LoVo (cell line): ENCODE measurements at places on chromosomes 7 and 10.
A peak's percentile ranks its signal among the peaks of the same experiment; 100 is the strongest.

DNA sequence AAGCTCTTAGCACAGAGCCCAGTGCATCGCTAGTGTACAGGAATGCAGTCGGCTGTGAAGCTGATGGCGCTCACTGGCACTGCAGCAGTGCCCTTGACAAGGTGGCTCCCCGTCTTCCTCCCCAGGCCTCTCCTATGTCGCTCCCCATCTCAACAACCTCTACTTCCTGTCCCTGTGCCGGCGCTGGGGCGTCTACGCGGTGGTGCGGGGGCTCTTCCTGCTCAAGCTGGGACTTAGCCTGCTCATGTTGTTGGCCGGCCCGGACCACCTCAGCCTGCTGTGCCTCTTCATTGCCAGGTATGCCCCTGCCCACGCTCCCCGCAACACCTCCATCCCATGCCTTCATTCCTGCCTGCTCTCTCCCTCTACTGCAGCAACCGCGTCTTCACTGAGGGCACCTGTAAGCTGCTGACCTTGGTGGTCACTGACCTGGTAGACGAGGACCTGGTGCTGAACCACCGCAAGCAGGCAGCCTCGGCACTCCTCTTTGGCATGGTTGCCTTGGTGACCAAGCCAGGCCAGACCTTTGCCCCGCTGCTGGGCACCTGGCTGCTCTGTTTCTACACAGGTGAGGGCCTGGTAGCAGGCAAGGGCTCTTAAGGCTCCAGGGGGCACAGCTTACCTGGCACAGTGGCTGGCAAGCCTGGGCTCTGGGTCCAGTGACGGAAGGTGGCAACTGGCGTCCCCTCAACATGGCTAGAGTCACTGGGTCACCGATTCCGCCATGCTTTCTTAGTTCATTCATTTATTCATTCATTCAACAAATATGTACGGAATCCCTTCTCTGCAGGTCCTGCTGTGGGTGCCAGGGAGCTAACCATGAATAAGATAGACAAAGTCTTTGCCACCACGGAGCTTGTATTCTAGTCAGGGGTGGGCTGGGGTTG is 22.3 kb upstream of the C10orf95 start:
- no peak for DNase-seq

DNA sequence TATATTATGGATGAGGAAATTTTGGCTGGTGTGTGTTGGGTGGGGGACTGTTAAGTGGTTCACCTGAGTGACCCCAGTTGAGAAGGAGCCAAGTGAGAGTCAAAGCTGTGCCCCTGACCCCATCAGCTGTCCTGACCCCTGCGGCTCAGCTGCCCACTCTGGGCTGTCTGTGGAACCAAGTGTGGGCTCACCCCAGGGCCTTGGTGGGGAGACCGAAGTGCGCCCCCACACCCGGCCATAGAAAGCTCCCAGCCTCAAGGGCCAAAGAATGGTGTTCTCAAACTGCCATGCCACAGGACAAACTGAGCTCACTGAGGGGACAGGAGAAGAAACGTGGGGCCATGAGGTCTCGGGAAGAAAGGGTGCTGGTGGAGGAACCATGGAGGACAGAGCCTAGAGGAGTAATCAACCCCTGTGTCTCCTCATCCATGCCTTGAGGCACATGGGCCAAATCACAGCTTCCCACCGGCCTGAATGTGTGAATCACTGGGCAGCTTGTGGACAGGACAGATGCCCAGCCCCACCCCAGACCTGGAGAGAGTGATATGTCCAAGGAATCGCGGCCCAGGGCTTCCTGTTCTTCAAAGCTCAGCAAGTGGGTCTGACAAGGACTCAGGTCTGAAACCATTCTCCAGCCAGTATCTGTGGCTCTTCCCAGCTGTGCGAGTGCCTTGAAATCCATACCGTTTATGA is 86.2 kb upstream of the CACUL1 start:
- no peak for DNase-seq

DNA sequence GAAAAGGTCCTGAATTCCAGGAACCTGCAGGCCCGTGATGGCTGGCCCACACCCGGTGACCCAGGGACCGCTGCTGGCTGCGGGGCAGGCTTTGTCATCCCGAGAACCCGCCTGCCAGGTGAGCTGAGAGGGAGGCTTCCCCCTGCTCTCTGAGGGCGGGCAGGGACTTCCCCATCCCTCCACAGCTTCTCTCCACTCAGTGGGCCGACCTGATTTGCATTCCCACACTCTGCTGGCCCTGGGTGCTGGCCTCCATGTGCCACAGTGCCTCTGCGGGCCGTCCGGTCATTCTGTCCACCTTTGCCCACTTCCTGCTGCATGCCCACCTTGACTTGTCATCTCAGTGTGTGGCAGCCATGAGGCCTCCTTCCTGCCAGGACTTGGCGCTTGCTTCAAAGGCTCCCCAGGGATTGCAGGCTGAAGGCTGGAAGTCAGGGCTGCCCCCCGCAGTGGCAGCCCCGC is 35.3 kb downstream of the PALD1 start:
- DNase-seq: no peak

DNA sequence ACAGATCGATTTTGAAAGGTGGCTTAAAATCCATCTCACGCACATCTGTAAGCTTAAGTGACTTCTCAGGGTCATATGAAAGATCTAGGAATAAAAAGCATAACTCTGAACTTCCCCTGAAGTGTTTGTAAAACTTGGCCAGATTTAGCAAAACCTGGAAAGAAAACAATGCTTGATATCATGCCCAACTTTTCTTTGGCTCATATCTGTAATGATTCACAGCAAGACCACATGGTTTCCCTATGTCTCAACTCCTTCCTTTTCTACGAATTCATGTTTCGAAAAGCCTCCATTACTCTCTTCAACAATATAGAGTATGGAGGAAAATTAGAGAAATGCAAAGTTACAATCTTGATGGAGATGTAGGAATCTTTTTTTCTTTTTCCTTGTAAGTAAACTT is 20.1 kb upstream of the CABCOCO1 start:
- DNase-seq: no peak

DNA sequence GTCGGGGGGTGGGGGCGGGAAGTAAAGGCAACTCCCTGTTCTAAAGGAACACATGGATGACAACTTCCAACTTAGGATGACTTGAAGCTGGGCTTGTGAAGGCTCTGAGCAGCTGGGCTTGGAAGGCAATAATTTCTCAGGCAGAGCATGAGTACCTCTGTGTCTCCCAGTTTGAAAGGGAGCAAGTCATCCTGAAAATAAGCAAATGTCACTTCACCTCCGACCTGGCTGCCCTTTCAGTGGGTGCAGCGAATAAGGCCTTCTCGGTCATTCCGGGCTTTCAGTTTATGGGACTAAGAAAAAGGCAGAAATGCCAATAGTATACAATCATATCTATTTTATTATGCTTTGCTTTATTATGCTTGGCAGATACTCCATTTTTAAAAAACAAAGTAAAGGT is 15.3 kb upstream of the ADAMTS14 start:
- DNase-seq: no peak

DNA sequence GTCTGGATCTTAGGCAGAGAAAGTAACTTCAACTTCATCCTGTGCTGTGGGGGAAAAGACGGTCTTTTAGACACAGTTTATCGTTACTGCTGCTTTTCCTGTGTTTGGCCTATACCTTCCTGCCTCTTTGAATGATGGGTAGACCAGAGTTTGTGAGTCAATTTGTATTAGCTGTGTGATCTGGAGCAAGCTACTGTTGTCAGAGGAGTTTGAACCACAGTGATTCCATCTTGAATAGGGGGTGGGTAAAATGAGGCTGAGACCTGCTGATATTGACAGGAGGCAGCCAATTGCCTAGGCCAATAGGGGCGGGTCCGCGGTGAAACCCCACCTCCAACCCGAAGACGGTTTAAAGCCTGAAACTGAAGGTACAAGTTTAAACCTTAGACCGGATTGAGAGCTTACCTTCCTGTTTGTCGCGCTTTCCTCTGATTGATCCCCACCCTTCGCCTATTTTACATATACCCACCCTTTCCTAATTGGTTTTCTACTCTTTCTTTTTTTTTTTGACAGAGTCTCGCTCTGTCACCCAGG is 35.8 kb upstream of the EIF4H start:
- DNase-seq: no peak

DNA sequence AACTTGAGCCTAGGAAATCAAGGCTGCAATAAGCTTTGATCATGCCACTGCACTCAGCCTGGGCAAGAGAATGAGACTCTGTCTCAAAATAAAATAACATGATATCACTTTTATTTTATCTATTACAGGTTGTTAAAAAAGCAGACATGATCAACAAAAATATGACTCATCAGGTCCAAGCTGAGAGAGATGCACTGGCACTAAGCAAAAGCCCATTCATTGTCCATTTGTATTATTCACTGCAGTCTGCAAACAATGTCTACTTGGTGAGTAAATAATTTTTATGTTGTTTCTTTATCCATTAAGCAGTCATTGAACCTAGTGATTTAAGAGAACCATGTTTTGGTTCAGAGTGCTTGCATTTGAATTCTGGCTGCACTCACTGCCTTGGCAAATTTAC is 3.3 kb downstream of the MASTL start:
- no peak for DNase-seq

DNA sequence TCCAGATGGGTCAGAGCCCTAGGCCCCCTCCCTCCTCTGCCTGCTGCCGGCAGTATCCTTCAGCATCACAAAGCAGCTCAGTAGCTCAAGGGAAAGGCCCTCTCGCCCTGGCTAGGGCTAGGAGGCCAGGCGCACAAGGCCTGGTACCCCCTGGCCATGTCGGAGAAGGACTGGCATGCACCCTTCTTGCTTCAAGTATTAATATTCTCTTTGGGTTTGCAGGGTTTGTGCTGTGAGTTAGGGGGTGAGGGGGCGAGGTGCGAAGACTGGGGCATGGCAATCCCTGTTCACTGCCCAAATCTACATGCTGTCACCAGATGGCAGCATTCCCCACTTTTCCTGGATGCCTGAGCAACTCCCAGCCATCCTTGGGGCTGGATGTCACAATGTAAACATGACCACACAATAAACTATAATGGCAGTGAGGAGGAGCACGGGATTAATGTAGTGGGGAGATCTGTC is 105.2 kb downstream of the NEURL1 start:
- peak; percentile 58 for DNase-seq

DNA sequence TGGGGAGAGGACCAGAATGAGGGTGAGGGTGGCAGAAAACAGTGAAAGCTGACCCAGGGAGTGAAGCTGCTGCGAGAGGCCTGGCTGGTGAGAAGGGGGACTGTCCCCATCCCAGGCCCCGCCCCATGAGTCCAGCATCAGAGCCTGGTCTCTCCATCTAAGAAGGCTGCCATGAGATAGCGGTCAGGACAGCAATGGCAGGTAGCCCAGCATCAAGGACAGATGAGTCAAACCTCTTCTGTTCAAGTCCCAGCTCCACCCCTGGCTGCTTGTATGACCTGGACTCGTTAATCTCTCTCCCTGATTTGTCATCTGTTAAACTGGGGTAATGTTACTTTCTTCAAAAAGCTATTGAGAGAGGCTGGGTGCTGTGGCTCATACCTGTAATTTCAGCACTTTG is 22.2 kb downstream of the GPNMB start:
- DNase-seq: no peak

DNA sequence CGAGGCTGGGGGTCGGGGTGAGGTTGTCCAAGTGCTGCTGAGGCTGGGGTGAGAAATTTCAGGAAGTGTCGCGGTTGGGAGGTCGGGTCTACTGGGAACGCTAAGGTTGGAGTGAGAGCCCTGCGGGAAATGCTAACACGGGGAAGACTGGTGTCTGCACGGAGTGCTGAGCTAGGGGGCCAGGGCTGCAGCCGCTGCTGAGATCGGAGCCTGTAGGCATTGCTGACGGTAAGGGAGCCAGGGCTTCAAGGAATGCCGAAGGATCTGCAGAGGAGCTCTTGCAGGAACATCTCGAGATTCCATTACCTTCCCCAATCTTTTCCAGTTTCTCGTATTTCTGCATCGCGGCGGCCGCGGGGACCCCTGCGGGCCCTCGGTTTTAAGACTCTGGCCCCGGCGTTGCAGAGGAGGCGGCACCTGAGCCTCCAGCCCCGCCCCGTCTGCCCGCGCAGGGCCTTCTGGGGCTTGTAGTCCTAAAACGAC is at the start of gene CDK5:
TSS of gene CDK5 (minus strand) at position 392 of the 483 bp plus-strand sequence. CDS start at position 343, 49 bp downstream.
- no peak for DNase-seq
